ENCODE measurements at places on chromosomes 7 and 10.

DNA sequence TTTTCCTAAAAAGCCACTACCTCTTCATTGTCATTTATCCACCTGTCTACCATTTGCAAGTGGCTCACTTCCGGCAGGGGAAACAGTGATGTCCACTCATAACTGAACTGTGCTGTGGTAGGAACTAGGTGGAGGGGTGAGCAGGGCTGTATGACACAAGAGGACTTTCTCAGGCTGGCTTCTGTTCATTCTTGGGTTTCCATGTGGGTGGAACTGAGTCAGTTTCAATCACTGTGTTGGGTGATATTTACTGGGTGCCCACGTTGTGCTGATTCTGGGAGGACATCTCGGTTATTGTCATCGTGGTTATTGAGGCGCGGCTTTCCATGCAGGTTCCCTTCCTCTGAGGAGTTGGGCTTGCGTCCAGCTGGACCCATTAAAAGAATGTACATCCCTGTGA, 38.8 kb downstream of the RAMP3 start:
- peak; percentile 60 for DNase-seq

GRCh38 chr10:56383806-56384205, 22.7 kb upstream of the ZWINT start:
- no peak for DNase-seq

DNA sequence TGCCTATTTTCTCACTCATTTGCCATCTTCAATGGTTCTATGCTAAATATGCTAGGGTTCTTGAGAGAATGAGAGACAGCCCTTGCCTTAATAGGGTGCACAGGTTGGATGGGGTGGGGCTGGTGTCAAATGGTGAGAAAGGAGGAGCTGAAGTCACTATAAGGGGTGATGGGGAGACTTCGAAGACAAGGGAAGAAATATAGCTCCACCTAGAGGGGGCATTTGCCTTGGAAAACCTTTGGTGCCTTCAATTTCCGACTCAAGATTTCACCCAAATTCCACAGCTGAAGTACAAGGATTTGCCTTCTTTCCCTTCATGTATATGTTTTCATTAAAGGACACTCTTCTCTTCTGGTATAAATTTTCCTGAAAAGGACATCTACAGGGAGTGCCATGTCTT, 5.6 kb downstream of the PTN start:
- DNase-seq = no peak

DNA sequence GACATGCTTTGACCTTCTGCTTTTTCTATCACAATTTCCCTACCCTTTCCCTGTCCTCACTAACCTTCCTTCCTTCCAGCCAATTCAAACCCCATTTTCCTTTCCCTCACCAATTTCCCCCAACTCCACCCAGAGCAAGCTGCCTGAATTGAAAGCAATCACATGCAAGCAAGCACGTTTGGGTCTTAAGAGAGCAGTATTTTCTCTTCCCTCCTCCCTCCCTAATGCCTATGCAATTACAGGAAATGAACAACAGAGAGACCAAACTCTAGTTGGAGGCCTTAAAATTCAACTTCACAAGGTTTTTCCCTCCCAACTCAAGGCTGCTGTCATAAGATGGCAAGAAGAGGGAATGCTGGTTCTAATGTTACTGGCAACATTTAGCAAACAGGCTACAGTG, 117.2 kb downstream of the MYOF start:
- no peak for DNase-seq

GRCh38 chr10:51950371-51950995, 251.1 kb upstream of the CSTF2T start:
- DNase-seq = no peak

DNA sequence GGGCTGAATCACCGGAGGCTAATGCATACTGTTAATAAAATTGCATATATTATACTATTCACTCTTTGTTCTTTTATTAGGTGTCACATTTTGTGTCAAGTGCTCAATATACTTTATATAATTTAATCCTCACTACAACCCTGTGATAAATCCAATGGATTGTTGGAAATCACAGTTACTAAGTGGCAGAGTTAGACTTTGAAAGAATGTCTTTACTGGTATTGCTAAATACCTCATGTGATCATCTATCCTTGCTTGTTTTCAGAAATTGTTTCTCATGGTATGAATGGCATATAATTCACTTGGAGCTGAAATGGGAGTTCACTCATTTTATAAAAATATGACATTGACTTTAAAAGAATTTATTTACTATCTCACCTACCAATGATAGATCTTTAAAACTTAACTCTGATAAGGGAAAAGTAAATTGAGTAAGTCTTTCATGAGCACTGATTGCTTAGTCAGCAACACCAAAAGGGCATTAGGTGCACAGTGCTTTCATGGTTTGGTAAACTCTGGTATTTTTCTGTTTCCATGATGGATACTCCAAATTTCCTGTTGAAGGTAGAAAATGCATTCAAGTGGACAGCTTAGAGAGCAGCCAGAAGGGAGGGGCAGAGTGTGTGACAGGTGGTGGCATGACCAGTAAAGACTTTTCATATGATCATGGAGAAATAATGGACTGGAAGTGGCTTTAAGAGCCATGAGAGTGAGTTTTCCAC, 22.6 kb downstream of the ENKUR start:
- DNase-seq = no peak

DNA sequence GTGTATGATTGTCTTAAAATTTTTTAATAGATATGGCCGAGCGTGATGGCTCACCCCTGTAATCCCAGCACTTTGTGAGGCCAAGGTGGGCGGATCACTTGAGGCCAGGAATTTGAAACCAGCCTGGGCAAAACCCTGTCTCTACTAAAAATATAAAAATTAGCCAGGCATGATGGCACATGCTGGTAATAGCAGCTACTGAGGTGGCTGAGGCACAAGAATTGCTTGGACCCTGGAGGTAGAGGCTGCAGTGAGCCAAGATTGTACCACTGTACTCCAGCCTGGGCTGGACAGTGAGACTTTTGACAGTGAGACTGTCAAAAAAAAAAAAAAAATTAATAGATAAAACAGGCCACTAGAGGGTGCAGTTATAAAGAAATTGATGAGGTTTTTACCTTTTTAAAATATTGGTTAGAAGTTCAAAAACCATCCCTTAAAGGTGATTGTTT, 20.5 kb downstream of the NOM1 start:
- DNase-seq = no peak

GRCh38 chr10:79273604-79274003, 73.7 kb upstream of the PPIF start:
- DNase-seq = no peak

DNA sequence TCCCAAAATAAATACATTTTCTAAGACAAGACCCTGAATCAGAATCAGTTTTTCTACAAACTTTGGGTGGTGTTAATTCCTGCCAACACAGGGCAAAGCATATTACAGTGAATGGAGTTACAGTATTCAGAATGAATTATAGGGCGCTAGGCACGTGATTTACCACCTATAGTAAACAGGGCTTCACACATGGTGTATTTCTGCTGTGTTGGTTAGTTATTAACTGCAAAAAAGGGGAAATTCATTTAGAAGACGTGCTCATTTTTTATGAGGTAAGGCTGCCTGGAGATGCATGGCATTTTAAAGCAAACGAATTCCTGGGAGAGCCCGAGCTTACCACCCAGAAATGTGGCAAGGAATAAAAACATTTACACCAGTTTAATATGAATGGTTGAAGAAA, 393.8 kb downstream of the LRMDA start:
- no peak for DNase-seq

DNA sequence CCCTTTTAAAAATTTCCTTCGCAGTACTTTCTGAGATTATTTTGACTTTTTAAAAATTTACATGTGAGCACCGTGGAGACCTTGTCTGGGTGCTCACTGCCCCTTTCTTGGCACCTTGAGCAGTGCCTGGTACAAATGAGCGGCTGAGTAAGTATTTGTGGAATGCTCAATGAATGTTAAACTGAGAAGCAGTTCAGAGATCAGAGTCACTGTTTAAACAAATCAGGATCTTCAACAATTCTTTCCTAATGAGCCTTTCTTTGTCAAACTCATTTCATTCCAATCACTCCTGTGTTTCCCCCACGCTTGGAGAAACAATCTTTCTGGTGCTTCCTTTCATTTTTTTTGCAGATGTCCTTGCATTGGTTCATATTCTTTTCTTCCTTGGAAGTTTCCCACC, 611.3 kb upstream of the GALNT17 start:
- DNase-seq = no peak

DNA sequence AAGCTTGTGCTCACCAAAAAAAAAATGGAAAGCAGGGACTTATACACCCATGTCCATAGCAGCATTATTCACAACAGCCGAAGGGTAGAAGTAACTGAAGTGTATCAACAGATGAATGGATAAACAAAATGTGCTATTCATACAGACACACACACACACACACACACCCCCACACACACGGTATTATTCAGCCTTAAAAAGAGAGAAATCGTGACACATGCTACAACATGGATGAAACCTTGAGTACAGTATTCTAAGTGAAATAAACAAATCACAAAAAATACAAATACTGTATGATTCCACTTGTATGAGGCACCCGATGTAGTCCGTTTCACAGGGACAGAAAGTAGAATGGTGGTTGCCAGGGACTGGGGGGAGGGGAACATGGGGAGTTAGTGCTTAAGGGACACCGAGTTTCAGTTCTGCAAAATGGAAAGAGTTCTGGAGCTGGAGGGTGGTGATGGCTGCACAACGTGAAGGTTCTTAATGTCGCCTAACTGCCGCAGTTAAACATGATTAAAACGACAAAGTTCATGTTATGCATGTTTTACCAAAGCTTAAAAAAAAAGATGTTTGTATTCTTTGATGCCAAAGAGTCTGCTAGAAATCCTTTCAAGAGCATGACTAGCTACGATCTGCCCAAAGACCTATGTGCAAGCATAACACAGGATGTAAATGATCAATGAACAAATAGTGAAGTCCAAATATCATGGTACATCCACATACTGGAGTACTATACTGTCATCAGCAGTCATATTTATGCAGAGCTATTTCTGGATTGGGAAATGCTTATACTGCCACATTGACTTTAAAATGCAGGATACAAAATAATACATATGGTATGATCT, 7.2 kb downstream of the TNS3 start:
- DNase-seq = peak; percentile 50

DNA sequence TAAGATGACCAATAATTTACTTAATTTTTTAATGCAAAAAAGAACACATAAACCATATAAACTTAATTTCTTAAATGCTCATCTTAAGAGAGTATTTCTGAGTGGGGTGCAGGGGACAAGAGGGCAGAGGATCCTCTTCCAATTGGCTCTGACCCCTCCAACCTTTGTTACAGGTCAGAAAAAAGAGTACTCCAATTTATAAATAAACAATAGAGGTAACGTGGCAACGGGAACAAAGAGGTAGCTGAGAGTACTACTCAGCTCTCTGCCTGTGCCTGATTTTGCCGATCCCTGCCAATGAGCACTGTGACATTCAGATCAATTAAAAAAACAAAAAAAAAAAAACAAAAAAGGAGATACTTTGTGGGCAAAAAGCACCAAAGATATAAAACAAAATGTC, 307.9 kb downstream of the PARD3 start:
- no peak for DNase-seq

- no peak for DNase-seq
These were observed 754.1 kb downstream of the IPMK start for GRCh38 chr10:57513637-57514036.

GRCh38 chr10:87861566-87861952, 1.8 kb downstream of the KLLN start:
- no peak for DNase-seq

DNA sequence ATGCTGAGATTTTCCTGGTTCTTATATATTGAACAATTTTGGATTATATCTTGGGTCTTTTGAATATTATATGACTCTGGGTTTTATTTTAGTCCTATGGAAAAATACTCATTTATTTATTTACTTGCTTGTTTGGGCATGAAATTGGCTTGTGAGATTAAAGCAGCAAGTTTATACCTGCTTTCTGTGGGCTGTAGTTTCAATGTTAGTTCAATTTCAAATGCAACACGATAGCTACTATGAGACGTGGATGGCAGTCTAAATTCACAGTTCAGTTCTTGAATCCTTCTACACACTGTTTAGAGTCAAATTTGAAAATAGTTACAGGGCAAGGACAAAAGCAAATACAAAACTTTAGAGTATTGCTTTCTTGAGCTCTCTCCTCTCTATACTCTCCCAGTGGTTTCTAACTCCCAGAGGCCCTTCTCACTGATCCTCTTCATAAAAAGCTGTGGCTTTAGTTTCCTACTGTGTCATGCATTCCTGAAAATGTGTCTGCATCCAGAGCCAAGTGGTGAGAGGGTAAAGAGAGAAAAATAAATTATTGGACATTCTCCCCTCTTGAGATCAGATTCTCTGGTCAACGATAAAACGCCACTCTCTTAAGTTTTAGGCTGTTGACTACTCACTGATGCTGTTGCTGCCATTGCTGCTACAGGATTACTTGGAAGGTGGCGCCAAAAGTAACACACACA, 34.4 kb downstream of the POLR1F start:
- no peak for DNase-seq

- no peak for DNase-seq
These were observed 108.7 kb downstream of the PLCE1 start for GRCh38 chr10:94102436-94102835.

- no peak for DNase-seq
These were observed 56.3 kb downstream of the SFMBT2 start for GRCh38 chr10:7354330-7355047.

DNA sequence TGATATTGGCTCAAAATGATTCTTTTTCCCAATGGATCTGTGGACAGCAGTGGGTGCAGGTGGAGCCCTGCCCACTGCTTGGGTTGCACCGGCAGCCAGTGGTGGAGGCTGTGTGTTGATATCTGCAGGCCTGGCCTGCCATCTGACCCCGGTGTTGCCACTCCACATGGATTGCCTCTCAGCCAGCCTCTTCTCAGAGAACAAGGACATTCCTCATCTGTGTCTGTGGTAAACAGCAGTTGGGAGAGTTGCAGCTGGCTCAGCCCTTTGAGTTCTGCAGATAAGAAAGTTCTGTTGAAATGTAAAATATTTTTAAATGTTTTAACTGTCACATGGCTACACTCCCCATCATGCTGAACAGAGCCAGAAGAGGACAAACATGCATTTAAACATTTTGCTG, 374.9 kb upstream of the CELF2 start:
- no peak for DNase-seq

DNA sequence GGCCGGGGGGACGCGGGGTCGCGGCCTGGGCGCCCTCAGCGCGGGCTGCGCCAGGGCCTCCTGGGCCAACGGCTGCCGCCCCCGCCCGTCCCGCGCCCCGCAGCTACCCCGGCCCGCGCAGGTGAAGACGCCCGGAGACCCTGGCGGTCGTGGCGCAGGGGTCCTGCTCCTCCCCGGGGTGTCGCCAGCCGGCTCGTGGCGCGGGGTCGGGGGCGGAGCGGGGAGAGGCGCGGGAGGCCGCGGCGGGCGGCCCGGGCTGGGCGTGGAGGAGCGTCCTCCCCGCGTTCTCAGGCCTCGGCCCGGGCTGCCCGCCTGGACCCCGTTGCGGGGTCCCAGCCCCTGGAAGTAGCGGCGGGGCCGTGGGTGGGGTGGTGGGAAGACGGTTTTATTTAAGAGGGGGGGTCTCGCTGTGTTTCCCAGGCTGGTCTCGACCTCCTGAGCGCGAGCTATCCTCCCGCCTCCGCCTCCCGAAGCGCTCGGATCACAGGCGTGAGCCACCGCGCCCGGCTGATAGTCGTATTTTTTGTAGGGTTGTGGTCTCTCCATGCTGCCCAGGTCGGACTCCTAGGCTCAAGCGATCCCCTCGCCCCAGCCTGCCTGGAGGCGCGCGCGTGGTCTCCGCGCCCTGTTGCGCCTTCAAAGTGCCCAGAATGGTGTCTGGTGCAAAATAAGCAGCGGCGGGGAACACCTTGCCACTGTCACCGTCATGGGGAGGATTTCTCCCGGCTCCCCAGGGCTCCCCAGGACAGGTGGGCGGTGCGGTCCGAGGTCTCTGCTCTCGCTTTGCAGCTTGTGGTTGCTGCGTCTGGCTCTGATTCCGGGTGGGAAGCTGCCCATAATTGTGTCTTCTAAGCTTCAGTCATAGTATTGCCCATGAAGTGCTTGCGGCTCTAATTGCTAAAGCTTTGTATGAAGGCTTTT, 15.3 kb upstream of the SUN1 start:
- peak; percentile 66 for DNase-seq
